ENCODE measurements at places on chromosomes 6 and 20.

- DNase-seq, result no peak
Observed at GRCh38 chr20:21510414-21511384, 3.2 kb downstream of the NKX2-2 start.

- no peak for DNase-seq
Observed at GRCh38 chr6:95248499-95248898, 328.8 kb upstream of the MANEA start.

- DNase-seq, result no peak
Observed at GRCh38 chr6:107064579-107065065, 36.6 kb downstream of the MTRES1 start.

DNA sequence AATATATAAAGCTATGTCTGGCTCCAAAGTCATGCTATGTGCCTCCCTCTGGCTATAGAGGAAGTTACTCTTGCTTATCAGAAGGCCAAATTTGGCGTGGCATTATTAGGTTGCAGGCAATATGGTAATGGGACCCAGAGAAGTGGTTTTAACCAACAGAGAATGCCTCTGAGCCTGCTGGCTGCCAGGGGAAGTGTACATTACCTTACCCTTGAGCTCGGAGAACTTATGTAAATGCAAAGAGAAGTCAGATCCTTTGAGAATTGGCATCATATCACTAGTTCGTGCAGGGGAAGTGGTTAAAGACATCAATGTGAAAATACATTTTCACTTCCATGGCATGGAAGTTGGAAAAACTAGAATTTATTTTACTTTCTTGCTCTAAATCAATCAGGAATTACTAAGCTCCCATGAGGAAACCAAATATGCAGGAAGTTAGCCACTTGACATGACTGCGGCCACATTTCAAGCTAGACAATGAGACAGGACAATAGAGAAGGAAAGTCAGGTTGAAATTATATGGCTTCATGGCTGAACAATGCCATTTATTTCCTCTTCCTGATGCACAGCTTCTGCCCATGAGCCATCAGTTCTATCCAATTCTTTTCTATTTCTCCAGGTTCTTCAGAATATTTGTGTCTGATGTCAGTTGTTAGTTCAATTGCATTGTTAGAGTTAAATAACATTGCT lies 134.0 kb upstream of the PHACTR1 start:
- DNase-seq, result no peak

- DNase-seq, result no peak
Observed at GRCh38 chr6:9361749-9362148, 926.4 kb upstream of the SLC35B3 start.

- no peak for DNase-seq
Observed at GRCh38 chr6:163735076-163735475, 320.6 kb downstream of the QKI start.

- no peak for DNase-seq
Observed at GRCh38 chr20:51027035-51027795, 4.3 kb upstream of the KCNG1 start.

- DNase-seq, result no peak
Observed at GRCh38 chr6:34385793-34386195, 6.7 kb downstream of the NUDT3 start.

DNA sequence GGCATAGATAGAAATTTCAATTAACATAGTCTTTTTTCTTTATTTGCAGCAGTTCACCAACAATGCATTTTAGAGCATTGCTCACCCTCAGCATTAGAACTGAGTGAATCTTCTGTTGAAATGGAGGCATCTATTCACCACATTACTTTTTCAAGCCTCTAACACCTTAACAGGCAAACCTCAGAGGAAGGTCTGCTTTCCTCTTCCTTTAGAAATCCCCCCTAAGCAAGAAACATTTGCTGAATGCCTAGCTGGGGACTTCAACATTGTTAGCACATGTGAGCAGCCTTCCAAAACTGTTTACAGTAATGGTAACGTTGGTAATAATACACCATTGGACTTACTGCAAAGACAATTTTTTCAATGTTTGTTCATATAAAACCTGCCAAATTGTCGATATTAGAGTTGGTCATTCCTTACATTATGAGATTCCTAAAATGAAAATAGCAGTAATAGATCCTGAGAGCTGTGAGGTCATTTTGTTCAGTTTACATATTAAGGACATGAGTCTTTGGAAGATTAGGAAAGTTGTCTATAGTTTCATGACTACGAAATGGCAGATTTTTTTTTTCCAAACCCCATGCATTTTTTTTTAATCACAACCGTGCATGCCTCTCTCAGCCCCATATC lies 20.6 kb upstream of the AKIRIN2 start:
- no peak for DNase-seq

- DNase-seq, result peak; percentile 68
Observed at GRCh38 chr6:144265061-144265357, 20.1 kb upstream of the UTRN start.

- DNase-seq, result no peak
Observed at GRCh38 chr6:5403076-5403475, 141.8 kb downstream of the FARS2 start.

DNA sequence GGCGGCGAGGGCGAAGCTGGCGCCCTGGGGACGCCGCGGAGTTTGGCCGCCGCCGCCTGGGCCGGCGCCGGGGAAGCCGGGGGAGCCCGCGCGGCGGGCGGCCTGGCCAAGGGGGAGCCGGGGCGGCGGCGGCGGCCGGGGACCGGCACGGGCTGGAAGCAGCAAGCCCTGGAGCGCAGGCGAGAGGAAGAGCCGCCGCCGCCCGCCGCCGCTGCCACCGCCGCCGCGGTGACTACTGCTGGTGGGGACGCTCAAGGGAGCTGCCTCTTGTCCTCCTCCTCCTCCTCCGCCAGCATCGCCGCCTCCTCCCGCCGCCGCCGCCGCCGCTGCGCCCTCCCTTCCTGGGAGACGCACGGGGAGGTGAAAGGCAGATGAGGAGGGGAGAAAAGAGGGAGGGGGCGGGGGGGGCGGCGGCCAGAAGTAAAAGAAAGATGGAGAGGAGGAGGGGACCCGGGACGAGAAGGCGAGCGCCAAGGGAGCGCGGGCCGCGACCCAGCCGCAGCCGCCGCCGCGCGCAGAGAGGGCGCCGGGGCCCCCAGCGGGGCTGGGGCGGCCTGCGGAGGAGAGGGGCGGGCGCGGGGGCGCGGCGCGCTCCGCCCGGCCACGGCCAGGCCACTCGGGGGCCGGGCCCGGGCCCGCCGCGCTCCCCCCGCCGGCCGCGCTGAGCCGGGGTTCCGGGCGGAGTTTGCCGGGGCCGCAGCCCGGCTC lies 846 bp downstream of the PDE10A start:
- no peak for DNase-seq

- DNase-seq, result peak; percentile 35
Observed at GRCh38 chr6:106823732-106824351, 150.7 kb downstream of the CD24 start.

DNA sequence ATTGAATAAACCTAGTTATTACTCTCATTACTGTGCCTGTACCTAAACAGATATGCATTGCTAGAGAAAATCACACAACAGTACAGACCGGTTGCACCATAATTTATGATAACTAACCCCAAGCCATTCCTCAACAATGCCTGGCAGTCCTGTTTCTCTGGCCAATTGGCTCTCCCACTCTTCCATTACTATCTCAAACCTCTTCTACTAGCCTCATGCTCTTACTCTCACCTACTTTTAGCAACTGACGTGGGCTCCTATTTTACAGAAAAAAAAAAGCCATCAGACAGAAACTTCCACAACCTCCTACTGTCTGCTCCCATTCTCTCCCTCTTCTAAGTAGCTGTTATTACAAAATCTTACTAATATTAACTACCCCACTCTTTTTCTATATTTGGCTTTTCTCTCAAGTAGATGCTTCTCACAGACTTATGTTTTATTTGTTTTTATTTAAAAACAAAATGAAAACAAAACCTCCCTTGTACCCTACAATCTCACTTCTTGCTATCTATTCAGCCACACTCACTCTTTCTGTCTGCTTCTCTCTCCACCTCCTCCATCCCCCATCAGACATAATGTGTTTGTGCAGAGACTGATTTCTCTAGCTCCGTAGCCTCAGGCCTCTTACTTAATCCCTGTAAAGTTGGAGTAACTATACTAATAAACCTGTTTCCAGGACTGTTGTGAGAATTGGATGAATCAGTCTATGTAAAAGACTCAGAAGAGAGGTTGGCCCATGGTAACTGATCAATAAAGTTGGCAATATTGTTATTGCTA lies 9.1 kb downstream of the GOPC start:
- no peak for DNase-seq

DNA sequence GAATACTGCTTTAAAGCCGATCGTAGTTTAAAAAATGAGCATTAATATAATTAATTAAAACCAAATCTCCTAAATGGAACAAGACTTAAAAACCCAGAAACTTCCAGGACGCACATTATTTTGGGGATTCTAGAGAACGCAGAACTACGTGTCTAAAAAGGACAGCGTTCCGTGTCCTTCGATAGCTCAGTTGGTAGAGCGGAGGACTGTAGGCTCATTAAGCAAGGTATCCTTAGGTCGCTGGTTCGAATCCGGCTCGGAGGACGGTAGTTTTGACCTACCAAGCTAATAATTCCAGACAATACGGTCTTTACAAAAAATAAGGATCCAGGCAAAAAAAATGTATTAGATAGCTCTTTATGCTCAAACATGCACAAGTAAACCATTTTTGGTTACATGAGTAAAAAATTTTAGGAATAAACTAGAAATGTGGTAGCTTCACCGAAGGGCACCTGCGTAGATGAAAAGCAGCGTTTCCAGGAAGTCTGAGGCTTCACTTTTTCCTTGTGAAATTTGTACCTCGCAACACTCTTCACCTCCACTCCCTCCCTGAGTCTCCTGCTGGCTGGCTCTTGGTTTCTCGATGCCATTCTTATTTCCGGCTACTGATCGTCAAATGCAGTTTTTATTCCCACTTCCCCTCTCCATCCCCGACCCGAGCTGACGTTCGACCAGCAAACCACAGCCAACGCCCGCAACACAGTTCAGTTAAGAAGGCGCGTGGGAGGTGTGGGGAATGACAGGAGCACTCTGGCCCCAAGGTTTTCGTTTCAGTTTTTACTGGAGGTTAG lies 19.6 kb upstream of the ABT1 start:
- DNase-seq, result no peak

GRCh38 chr6:8780653-8781052 lies 345.3 kb upstream of the SLC35B3 start:
- DNase-seq, result no peak

DNA sequence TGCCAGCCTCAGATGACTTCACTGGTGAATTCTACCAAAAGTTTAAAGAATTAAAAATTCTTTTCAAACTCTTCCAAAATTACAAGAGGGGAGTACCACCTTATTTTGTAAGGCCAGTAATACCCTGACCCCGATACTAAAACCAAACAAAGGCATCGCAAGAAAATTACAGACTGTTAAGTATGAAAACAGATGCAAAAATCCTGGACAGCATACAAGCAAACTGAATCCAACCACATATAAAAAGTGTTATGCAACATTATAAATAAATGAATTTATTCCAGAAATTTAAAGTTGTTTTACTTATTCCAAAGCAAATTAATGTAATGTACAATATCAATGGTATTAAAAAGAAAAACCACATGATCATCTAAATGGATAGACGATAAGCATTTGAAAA lies 873.6 kb upstream of the GJE1 start:
- no peak for DNase-seq

DNA sequence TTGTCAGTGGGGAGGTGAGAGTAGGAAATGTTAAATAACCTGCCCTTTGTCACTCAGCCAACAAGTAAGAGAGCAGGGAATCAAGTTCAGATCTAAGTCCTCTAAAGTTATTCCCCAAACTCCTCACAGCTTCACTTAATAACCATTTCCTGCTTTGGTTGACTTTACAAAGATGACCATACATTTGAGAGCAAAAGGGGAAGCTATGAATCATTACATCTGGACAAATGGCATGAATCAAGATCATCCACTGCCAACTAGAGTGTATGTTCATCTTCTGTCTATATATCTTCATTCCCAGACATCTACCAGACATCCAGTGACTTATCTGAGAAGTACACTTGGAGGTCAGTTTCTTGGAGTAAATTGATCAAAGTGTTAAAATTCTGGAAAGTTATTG lies 15.1 kb upstream of the HIVEP2 start:
- no peak for DNase-seq

- no peak for DNase-seq
Observed at GRCh38 chr6:109874086-109874485, 104.0 kb upstream of the GPR6 start.

- no peak for DNase-seq
Observed at GRCh38 chr6:73382462-73383113, 12.0 kb upstream of the DDX43 start.

DNA sequence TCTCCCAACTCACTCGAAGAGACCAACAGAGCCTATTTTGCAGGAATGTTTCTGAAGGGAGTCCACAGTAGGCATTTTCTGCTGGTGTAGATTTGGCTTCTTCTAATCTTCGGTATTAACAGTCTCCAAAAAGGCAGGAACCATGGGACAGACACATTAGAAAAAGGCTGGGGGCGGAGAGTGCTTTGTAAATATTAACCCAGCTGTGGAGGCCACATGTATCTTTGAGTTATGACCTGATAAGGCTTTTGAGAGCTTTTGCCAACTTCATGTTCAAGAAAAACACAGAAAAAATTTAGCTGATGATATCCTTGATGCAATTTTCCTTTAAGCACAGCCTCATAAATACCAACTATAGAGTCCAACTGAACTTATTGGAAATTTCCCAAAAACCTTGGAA lies 119.4 kb upstream of the TSHZ2 start:
- DNase-seq, result no peak

DNA sequence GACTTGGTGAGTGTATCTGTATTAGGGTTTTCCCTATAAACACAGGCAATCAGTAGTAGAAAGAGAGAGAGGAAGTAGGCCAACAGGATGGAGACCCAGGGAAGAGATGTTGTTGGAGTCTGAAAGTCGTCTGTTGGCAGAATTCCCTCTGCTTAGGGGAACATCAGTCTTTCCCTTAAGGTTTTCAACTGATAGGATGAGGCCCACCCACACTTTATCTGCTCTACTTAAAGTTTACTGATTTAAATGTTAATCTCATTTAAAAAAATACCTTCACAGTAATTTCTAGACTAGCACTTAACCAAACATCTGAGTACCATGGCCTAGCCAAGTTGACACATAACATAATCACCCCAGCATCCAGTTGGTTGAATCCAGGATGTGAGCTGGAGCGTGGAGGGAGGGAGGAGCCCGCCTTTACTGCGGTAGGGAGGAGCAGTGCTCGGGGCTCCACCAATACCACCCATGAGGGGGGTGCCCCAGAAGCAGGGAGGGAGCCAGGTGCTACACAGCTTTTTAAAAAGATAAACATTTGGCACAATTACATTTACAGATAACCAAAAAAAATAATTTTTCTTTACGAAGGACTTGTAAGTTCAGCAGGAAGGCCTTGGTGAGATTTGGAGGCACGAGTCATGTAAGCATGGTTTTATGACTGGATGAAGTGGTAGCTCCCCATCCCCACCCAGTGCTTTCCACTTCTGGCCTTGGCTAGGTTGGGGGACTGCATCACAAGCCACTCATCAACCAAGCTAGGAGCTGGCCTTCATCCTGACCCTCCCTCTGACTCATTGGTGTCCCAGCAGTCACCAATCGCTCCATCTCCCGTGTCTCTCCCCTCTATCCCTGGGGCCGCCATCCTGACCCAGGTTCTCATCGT lies 18.4 kb upstream of the SNX9 start:
- no peak for DNase-seq

GRCh38 chr6:48474830-48475229 lies 363.8 kb upstream of the PTCHD4 start:
- DNase-seq, result no peak
